M059J (cell line): ENCODE measurements at places on chromosomes 16 and 17.
A peak's percentile ranks its signal among the peaks of the same experiment; 100 is the strongest.

GRCh38 chr17:79757140-79757745 is 20.7 kb upstream of the CBX2 start:
- no peak for DNase-seq

GRCh38 chr16:14193316-14193871 is 122.3 kb downstream of the MRTFB start:
- DNase-seq, result no peak

DNA sequence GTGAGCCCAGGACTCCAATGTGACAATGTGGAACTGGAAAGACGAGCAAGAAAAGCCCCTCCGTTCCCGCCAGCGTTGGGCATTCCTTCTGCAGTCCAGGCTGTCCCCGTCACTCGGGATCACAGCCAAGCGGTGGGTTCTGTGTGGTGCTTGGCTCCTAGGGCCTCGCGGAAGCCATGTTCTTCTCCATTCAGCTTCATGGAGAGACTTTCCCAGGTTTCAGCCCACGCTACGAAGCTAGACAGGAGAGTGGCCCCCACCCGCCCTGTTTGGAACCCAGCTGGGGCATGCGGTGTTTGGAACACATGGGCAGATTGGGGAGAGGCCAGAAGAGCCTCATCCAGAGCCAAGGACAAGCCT is 5.8 kb downstream of the LMF1 start:
- DNase-seq, result no peak

GRCh38 chr17:63538693-63539595 is 11.3 kb upstream of the DCAF7 start:
- no peak for DNase-seq

- DNase-seq, result no peak
Observed at GRCh38 chr16:66332634-66333610, 33.6 kb upstream of the CDH5 start.

DNA sequence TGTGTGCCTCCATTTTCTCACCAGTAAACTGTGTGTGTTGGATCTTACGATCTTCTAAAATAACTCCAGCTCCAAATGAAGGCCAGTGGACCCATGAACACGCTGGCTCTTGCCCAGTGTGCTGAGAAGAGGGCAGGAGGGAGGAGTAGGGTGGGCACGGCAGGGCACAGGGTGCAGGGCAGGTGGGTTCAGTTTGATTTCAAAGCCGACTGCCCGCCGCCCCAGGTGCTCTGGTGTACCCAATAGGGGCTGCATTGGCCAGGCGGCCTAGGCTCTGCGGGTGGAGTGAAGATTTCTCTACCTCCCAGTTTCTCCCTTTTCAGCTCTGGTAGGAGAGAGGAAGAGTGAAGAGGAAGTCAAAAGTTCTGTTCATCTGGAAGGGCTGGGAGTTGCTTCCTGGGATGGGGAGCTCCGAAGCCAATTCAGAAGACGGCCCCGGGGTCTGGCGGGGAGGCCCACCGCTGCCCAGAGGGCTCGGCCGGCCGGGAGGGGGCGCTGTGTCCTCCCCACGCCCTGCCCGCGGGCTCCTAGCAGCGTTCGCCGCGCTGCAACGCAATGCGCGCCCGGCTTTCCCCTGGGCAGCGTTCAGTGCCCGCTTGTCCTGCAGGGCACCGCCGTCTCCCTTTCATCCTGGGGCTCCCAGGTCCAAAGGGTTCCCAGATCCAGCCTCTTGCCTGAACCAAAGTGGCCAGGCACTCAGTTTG is 1.1 kb upstream of the CRHR1 start:
- no peak for DNase-seq

- DNase-seq, result no peak
Observed at GRCh38 chr16:21235199-21235585, 1.7 kb downstream of the ANKS4B start.

- no peak for DNase-seq
Observed at GRCh38 chr17:55436224-55437158, 14.9 kb upstream of the MMD start.

DNA sequence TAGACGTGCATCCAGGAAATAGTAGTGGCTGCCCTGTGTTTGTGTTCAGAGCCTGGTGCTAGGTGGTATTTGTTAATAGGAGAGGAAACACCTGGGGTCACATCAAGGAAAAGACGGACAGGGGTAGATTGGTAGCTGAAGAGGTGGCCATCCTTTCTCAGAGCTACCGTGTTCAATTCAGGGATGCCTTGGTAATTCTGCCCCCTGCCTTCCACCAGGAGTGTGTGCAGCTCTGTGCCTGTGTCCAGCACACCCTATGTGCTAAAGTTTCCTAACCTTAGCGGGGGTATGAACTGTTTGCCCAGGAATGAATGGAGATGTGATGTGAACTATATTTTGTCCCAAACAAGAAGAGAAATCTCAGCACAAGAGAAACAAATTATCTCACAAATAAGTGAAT is 174.1 kb upstream of the MPHOSPH6 start:
- no peak for DNase-seq

GRCh38 chr17:400257-400656 is 47.6 kb upstream of the RPH3AL start:
- no peak for DNase-seq

DNA sequence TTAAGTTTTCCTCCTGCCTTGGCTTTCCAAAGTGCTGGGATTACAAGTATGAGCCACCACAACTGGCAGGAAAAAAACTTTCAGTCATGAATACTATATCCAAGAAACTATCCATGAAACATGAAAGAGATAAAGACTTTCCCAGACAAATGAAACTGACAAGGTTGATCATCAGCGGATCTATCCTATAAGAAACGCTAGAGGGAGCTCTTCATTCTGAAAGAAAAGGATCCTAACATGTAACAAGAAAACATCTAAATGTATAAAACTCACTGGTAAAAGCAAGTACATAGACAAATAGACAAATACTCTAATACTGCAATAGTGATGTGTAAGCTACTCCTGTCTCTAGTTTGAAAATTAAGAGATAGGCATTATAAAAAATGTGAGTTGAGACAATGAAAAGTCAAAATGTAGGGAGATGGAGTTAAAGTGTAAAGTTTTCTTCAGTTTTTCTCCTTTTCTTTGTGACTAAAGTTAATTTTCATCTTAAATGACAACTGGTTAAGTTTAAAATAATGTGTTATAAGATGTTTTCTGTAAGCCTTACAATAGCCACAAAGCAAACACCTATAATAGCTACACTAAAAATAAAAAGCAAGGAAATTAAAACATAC is 79.6 kb upstream of the TEKT1 start:
- peak; percentile 53 for DNase-seq

- DNase-seq, result no peak
Observed at GRCh38 chr17:64099543-64099942, 30.4 kb downstream of the ERN1 start.

- DNase-seq, result peak; percentile 74
Observed at GRCh38 chr16:30628628-30629540, 18.7 kb upstream of the ZNF689 start.

DNA sequence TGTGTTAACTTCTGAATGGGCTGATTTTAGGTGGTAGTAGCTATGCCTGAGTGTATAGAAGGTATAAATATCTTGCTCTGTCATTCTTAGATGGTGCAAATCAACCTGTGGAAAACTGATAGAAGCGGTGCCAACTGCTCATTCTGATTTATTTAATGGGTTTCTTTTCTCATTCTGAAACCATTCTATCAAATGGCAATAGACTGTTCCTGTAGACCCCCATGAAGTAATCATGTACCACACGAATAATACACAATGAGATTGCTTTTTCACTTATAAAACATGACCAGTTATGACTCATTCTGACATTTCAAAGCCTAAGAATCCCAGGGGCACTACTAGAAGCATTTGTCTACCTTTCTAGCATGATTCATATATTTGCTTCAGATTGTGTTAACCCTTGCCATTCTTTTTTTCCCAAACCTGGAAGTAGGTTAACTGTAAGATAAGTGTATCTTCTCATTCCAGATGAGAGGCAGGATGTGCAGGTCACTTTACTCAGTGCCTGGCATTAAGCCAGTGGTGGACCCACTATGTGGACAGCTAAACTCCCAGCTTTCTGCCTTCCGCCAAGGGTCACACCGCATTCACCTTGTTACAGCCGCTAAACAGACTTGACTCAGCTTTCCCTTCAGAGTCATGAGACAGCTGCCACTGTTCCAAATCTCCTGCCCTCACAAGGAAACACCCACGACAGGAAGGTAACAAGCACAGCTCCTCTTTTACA is 16.4 kb upstream of the SLC16A11 start:
- peak; percentile 96 for DNase-seq

GRCh38 chr16:30149250-30149930 is 26.4 kb upstream of the MAPK3 start:
- DNase-seq, result no peak

GRCh38 chr17:55432358-55433028 is 10.9 kb upstream of the MMD start:
- peak; percentile 77 for DNase-seq

DNA sequence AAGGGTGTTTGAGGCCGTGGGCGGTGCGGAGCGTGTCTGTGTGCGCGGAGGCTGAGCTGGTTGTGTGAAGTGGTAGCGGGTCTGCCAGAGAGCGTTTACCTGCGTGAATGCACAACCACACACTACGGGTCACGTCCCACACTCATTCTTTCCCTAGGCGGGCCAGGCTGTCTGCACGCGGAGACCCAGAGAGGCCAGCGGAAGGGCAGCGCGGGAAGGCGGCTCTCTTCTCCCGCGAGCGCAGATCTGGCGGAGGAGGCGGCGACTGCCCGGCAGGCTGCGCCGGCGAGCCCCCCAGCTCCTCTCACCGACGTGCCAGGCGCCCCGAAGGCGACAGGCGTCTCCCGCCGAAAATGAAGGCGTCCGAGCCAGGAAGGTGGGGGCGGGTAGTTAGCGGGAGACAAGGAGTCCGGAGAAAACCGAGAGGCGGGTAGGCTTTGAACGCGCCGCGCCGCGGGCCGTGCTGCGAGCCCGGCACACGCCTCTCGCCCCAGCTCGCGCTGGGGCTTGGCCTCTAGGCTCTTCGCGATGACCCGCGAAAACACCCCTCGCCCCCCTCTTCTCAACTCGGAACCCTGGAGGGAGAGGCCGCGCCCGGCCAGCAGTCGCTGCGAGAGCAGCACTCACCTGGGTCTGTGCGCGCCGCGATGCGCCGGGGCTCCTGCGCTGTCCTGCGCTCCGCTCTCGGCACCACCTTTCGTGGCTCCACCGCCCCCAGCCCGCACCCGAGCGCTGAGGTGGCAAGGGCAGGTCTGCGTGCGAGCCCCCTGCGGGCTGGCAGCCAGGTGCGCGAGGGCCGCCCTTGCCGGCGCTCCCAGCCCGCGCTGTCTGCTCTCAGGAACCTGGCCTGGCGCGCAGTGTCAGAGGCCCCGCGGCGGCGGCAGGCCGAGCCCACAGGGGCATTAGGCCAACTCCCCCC is 2.0 kb upstream of the FOXF1 start:
- no peak for DNase-seq

DNA sequence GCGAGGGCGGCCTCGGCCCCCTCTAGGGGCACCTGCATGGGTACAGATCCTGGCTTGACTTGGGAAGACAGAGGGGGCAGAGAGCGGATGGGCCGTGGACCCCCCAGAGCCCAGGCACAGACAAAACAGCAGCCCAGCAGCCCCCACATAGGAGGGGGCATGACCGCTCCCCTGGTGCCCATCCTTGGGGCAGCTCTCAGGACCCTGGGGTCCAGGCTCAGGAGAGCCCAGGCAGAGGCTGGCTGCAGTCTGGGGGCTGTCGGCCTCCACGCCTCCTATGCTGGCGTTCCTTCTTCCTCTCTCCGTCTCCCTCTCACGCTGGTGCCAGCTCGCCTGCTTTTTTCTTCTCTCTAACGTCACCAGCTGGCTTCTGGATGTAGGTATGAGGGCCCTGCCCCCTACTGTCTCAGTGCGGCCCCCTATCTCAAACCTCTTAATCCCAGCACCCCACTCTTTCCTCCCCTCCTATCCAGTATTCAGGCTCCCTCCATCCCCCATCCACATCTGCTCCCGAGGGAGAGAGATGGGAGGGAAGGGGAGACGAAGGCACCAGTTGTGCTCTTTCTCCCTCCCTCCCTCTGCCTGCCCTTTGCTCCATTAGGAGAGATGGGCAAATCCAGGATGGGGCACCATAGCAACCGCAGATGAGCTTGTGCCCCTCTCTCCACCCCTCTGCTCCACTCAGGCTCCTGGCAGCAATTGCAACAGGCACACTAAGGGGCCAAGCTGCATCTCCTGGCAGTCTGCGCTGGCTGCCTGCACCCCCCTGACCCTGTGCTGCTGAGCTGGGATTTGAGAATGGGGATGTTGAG is at the start of gene GPR179:
GPR179 (minus strand) TSS at position 349 of the 812 bp plus-strand sequence; CDS start at position 182, 167 bp downstream.
- no peak for DNase-seq

- DNase-seq, result peak; percentile 59
Observed at GRCh38 chr16:67525176-67525860, 3.3 kb upstream of the RIPOR1 start.

DNA sequence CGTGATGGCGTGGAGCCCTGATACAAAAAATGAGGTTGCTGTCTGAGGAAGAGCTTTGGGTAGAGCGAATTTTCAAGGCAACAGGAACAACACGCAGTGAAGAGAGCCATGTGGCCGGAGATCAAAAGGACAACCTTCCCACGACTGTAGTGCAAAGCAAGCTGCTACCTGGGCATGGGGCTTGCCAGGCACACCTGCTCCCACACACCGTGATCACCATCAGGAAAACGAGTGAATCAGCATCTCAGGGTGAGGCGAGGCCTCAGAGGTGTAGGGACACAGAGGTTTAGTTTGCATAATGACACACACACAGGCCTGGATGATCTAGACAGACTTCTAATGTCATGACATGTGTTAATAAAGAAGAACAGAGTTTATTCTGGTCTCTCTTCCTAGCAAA is 65.7 kb downstream of the PARN start:
- no peak for DNase-seq

DNA sequence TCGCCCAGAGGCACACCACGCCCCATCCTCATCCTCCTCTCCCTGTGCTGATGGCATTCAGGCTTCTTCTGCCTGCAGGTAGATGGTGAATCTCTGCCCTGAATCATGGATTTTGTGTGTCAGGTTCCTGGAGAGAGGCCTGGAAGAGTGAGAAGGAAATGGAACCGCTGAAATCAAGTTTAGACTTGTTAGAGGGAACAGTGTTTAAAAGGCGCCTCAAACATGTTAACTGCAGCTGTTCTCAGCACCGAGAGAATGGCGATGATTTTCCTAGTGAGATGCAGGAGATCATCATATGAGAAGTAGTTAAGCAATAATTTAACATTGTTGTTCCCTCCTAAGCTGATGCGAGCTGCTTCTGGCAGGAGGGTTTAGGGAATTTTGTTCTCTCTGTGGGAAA is 744.4 kb upstream of the EEF2KMT start:
- DNase-seq, result no peak

GRCh38 chr17:35514564-35514963 is 22.9 kb downstream of the SLFN12L start:
- no peak for DNase-seq

DNA sequence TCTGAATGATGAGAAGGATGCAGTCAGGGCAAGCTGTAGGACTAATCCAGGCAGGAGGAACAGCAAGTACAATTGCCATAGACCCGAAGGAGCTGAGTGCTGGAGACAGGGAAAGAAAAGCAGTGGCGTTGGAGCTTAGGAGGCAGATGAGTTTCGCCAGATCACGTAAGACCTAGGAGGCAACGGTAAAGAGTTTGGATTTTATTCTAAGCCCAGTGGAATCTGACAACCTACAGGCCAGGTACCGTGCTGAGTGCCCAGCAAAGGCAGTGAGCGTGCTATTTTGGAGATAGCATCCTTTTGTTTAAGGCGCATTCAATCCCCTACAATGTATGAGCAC is 1.2 kb downstream of the USP43 start:
- DNase-seq, result no peak

- DNase-seq, result no peak
Observed at GRCh38 chr16:88974080-88974915, 2.7 kb downstream of the CBFA2T3 start.
